ENCODE measurements at places on chromosomes 2 and 18. TPM values are rescaled to one million over a fixed set of nuclear protein-coding genes. Genes with fewer than 3 reads are reported as not detected.

Gene OSBPL6
- 2.3 TPM for total RNA-seq

Gene UGT1A7
- total RNA-seq, result not detected

Gene DYNAP
- total RNA-seq, result not detected

Gene NYAP2
- total RNA-seq, result not detected

Gene SLC9A2
- 0.07 TPM for total RNA-seq

- no peak for DNase-seq
These were observed 131.6 kb downstream of the SCG2 start for GRCh38 chr2:223470602-223471001.

- no peak for DNase-seq
These were observed 226.3 kb downstream of the CDCA7 start for GRCh38 chr2:173580956-173581355.

GRCh38 chr2:237479747-237480146 lies 7.3 kb upstream of the MLPH start:
- DNase-seq, result no peak

DNA sequence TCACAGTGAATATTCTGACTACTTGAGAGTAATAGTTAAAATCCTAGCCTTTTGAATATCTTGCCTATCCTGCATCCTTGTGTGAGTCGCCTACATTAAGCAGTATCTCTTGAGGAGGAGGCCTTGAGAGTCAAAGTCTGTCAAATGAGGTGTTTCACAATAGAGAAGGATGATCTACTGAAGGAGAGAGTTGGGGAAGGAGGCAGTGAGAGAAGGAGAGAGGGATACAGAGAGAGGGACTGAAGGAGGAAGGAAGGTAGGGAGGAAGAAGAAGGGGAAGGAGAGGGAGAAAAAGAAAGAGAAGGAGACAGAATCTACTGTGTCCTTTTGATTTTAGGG lies 123.6 kb upstream of the CYP26B1 start:
- DNase-seq, result no peak

GRCh38 chr2:218780046-218780445 lies 1.9 kb upstream of the CYP27A1 start:
- no peak for DNase-seq

DNA sequence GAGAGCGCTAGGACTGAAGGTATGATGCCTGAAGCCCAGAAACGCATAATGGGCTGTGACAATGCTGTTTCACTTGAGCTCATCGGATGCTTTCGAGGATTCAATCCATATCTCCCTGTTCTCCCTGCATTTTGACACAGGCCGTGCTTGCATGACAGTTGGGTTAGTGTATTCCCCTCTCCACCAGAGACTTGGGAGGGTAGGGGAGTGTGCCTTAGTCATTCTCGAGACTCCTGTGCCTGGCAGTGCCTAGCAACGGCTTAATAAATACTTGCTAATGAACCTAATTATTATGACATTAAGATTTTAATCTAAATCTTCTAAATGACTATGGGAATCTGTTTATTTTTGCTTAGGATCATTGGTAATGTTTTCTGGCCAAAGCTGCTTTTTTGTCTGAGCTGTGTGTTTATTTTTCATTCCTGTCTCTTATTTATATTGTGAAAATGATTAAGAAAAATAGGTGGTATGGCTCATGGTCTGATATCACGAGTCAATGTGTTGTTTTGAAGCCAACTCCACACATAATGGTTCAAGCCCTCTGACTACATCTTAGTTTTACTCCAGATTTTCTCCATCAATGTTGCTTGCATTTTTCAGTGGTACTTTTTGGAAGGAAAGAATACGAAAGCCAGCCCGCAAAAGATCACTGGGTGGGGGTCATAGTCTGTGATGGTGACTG lies 61.3 kb downstream of the NEDD4L start:
- DNase-seq, result no peak
